ENCODE measurements at places on chromosomes 6 and 20.

DNA sequence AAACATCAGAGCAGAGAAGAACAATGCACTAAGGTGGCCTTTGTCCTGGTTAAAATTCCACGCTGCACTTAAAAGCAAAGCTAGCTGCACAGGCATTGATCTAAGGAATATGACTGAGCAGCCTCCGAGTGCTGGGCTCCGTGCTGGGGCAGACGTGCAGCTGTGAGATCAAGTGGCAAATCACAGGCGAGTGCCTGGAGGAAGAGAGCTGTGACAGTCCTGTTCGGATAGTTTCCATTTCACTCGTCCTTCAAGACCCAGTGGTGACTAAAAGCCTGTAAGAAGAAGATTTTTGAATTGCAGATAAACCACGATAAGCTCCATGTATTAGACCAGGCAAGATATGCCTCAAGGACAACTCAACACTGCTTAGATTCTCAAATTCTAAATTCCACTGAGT is 247.9 kb downstream of the ANKRD60 start:
- DNase-seq = no peak

DNA sequence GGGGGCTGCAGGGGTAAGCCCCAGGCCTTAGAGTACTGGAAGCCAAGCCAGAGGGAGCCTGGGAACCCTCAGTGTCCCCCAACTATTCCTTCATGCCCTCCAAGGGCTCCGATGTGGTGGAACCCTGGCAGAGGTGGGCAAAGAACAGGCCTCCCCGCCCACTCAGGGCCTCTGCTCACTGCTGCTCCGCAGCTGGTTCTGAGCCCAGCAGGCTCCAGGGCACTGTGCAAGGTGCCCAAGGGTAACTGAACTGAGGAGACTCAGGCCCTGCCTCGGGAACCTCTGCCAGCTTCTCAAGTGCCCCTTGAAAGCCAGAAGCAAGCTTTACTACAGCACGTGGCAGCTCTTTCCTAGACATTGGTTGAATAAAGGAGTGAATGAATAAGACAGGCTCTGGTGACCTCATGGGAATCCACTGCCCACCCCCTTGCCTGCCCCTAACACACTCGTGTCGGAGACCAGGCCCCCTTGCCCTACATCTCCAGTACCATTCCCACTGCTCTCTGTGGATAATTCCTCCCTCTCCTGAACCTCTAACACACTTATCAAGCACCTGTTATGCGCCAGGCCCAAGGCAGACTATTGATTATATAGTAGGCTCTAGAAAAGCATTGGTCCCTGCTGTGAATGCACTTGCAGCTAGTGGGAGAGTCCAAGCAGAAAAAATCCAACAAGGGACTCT is 55.0 kb downstream of the TOX2 start:
- DNase-seq = no peak

DNA sequence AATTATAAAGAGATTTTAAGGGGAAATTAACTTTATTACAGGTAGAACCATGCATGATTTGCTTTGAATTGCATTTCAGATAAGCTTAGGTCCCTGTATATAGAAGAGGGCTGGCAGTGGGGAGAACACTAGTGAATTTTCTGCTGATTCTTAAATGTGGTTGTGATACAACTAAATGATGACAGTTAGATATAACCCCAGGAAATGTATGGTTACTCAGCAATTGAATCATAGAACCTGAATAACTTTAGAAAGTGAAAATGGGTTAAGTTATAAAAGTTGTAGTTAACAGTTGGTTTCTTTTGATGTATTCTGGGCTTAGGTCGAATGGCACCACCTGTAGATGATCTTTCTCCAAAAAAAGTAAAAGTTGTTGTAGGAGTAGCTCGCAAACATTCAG is 70.1 kb downstream of the PHF3 start:
- DNase-seq = no peak

DNA sequence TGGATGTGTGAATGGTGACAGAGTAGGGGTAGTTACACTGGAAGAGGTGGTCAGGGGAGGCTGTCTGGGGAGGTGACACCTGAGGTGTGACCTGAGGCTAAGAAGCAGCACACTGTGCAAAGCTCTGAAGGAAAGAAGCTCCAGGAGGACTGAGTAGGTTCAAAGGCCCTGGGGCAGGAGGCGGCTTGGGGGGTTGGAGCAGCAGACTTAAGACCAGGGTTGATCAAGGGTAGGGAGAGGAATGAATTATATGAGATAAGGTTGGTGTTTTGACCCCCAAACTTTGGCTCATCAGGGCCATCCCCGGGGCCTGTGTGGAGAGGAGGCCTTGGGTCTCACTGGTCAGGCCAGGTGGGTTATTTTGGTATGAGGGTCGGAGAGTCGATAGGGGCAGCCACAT is 166.1 kb downstream of the GRM4 start:
- DNase-seq = no peak

DNA sequence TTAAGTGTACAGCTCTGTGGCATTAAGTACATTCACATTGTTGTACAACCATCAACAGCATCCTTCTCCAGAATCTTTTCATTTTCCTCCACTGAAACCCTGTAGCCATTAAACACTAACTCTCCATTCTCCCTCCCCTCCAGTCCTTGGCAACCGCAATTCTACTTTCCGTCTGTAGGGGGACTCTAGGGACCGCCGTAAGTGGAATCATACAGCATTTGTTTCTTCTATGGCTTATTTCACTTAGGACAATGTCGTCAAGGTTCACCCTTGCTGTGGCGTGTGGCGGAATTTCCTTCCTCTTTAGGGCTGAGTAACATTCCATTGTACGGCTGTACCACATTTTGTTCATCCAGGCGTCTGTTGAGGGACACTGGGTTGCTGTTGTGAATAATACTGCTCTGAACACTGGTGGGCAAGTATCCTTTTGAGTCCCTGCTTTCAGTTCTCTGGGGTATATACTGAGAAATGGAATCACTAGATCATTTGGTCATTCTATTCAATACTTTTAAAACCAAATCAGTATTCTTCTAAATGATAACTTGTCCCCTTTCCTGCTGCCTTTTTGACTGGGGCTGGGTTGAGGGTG is 50.7 kb downstream of the PPP1R3G start:
- DNase-seq = no peak

DNA sequence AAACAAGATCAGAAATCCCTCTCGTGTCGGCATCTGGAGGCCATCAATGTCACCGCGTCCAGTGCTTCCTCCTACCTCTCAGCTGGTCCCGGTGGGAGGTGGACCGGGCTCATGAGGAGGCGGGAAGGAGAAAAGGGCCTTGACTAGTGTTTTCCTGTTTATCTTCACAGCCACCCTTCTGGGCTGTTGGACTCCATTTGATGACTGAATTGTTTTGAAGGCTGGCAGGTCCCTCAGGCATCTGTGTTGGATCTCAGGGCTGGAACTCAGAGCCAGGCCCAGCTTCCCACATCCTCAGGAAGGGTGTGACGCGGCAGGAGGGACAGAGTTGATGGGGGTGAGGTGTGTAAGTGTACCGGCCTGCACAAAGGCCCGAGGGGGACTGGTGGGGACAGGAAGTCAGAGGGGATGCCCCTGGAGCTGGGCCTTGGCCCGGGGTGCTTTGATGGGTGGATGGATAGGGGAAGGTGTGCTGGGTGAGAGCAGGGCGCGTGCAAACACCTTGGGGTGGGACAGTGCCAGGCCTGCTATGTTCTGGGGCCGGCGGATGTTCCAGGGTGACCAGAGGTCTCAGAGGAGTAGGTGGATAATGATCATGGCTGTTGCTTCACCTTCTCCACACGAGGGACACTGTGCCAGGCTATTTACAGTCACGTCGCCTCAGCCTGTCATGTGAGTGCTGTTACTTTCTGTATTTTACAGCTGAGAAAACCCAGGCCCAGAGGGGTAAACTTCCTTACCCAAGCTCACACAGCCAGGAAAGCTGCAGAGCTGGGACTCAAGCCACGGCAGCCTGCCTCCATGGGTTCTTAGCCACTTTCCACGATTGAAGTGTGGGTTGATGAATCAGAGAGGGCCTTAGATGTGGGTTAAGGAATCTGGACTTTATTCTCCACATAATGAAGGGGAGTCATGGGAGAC is 17.9 kb upstream of the CHMP4B start:
- no peak for DNase-seq
